ENCODE measurements at places on chromosomes 13 and 19.

- DNase-seq: no peak
Observed at GRCh38 chr19:30044273-30045248, 102.5 kb downstream of the URI1 start.

GRCh38 chr19:2610637-2611482, 91.6 kb downstream of the GNG7 start:
- peak; percentile 96 for DNase-seq

GRCh38 chr19:11832253-11832912, 16.1 kb upstream of the ZNF439 start:
- no peak for DNase-seq

DNA sequence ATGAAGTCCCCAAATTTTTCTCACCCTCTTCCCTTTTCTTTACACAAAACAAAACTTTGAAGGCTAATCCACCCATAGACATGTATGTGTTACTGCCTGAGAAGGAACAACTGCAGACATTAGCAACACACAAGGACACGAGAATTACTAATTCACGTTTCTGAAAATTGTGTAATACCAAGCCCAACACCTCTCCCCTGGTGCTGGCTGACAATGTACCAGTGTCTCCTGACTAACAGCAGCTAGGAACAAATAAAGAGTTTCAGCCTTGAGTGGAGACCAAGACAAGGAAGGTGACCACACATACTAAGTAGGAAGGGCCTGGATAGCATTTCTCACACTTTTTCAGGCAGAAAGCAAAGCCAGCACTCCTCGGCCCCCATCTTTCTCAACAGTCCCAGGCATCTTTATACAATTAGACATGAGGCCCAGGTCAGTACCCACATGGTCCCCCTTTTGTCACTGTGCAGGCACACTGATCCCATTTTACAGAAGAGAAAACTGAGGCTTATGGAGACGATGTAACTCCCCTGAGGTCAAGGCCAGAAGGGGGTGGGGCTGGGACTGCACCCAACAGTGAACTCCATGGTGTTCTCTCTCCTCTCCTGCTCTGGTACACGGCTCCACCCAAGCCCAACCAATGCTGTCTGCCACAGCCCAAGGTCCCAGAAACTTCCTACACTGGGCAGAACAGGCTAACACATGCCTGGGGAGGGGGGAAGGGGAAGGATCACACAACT, 8.7 kb downstream of the BRD4 start:
- peak; percentile 64 for DNase-seq

DNA sequence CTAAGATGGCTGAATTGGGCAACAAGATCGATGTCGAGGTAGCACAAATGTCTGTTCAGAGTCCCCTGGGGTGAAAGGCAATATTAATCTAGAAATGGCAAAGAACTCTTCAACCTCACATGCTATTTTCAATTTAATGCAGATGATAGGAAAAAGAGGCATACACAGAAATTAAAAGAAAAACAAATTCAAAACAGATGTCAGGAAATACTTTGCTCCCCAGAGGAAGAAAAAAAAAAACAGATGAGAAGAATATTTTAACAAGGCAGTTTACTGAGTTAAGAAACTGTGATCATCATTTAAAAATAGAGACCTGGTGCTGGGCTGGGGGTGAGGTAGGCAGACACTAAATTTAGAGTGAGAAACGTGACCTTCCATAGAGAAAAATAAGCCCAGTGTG, 421.9 kb upstream of the ARGLU1 start:
- no peak for DNase-seq

DNA sequence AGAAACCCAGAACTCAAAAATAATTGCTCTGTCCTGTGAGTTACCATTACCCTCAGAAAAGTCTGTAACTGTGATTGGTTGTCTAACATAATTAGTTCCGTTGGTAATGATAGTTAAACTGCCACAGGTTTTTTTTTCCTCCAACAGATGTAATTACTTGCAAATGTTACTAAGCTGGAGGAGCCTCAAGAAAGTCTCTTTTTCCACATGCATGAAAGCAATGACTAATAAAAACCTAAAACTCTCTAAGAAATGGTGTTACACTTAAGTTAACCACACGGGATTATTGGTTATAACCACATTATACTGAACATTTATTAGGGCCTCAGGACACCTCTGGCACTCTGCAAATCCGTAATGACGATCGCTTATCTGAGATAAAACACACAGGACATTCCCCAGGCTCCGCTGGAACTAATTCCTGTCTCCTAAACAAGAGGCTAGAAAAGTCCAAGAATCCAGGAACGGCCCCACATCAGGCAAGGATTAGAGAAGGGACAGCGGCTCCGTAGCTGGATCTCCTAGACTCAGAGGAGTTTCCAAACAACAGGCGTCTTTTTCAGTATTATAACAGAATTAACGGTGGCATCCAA, 753 bp downstream of the ZNF235 start:
- no peak for DNase-seq
